Eye (tissue), 1 donor: ENCODE measurements at places on chromosomes 11 and 22.

DNA sequence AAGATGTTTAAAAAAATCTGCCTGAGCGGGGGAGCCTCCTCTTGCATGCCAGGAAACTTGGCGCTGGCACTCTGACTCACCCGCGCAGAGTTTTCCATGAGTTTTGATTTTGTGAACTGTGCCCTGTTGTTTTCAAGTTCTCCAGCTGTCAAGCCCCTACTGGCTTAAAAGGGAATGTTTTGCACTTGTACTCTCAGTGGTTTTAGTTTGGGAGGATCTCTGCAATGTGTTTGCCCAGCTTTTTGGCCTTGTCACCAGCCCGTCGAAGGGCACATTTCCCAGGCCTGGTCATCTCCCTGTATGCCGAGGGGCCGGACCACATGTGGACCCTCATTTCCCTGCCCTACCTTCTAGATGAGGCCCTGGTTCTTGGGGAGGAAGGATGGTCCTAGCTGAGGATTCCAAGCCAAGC lies 12.2 kb downstream of the MRGPRF start:
- peak; percentile 64 for DNase-seq

DNA sequence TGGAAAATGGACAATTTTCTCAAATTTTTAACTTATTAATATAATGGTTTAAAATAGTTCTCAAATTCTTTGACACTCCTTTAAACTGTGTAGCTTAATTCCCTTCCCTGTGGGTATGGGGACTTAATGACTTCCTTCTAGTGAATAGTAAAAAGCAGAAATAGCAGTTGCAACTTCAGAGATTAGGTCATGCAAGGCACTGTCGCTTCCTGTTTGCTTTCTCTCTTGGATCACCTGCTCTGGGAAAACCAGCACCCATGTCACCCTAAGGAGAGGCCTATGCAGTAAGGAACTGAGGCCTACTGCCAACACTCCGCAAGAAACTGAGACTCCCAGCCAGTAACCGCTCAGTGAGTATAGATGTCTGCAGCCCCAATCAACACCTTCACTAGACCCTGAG lies 5.5 kb upstream of the PANX3 start:
- DNase-seq: no peak

DNA sequence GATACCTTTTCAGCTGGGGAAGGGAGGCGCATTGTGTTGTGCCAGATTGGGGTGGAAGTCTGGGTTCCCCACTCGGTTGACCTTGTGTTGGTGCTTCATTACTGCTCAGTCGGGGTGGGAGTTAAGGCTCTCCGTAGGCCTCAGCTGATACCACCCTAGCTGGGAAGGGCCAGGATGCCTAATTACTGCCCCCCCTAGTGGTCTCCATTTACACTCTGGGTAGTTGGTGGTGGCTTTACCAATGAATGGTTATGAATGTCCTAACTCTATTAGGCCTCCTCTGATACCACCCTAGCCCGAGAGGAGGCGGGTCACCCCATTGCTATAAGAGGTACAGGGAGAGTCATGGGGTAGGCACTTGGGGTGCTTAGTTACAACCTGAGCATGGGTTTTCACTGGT lies 27.5 kb upstream of the HIKESHI start:
- DNase-seq: no peak

GRCh38 chr11:93984936-93985335 lies 36.2 kb upstream of the HEPHL1 start:
- DNase-seq: no peak

- no peak for DNase-seq
Observed at GRCh38 chr22:42919199-42919598, 62.1 kb upstream of the ARFGAP3 start.

- no peak for DNase-seq
Observed at GRCh38 chr11:64905516-64906313, 11.3 kb downstream of the ATG2A start.

GRCh38 chr11:91173701-91174100 lies 950.9 kb upstream of the CHORDC1 start:
- no peak for DNase-seq
